ENCODE measurements at places on chromosomes 5 and 9.
A peak's percentile ranks its signal among the peaks of the same experiment; 100 is the strongest.

DNA sequence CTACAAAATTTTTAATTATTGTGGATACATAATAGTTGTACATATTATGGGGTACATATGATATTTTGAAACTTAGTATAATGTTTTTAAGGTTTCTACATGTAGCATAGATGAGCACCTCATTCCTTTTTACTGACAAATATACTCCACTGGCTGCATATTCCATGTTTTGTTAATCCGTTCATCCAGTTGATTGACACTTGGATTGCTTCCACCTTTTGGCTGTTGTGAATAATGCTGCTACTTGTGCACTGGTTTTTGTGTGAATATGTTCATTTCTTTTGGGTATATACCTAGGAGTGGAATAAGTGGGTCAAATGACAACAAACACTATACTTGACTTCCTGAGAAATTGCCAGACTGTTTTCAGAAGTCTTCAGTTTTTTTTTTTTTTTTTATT is 2.8 kb upstream of the ENTREP1 start:
- no peak for DNase-seq

DNA sequence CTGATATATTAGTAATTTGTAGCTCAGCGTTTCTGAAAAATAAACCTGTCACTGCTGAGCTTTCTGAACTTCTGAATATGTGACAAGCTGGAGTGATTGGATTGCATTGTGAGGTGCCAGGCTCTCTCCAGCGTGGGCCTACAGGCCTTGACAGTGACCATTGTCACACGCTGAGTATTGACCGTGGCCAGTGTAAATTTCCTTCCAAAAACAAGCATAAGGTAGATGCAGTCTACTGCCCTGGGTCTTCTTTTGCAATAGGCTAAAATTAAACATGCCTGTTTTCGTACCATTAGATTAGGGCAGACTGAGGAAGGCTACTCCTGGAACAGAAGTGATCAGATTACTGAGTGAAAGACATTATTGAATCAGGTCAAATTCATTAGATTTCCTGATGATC is 60.2 kb downstream of the SPEF2 start:
- no peak for DNase-seq

GRCh38 chr9:84296146-84296843 is 44.3 kb downstream of the SLC28A3 start:
- DNase-seq: peak; percentile 82

GRCh38 chr5:156914371-156914737 is 48.7 kb downstream of the TIMD4 start:
- DNase-seq: no peak

Measured in astrocyte (in vitro differentiated cells and primary cell).